ENCODE measurements at places on chromosomes 13 and 19.

GRCh38 chr13:112836940-112837339 is 132.1 kb upstream of the MCF2L start:
- no peak overlapping the region for H3K27ac ChIP-seq
- no peaks in the 10 kb centered on the region for H3K27me3 ChIP-seq
- peaks cover 55% of the 10 kb centered on the region for H3K36me3 ChIP-seq
- DNase-seq = no peak

DNA sequence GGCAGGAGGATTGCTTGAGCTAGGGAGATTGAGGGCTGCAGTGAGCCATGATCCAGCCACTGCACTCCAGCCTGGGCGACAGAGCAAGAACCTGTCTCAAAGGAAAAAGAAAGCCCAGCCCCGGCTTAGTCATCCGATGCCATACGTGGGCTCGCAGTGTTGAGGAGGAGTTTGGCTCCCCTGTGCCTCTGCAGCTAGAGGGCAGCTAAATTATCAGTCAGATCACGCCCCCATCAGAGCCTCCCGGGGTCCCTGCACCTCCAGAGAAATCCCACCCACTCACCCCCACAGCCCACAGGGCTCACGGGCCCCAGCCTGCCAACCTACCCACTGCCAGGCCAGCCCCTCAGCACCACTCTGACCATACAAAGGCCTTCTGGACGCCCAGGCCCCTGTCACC is 27.6 kb downstream of the MAU2 start:
- H3K4me3 ChIP-seq = no peak overlapping the region
- DNase-seq = no peak
- H3K36me3 ChIP-seq = peaks cover 70% of the 10 kb centered on the region
- H3K27ac ChIP-seq = no peak overlapping the region

GRCh38 chr13:78657699-78658629 is 991 bp downstream of the OBI1 start:
- peak overlapping the region; percentile 82 for H3K27ac ChIP-seq
- H3K27me3 ChIP-seq = peaks cover 2% of the 10 kb centered on the region
- H3K4me3 ChIP-seq = peak overlapping the region; percentile 89
- peak; percentile 42 for DNase-seq
- H3K4me1 ChIP-seq = peaks cover 3% of the 10 kb centered on the region

DNA sequence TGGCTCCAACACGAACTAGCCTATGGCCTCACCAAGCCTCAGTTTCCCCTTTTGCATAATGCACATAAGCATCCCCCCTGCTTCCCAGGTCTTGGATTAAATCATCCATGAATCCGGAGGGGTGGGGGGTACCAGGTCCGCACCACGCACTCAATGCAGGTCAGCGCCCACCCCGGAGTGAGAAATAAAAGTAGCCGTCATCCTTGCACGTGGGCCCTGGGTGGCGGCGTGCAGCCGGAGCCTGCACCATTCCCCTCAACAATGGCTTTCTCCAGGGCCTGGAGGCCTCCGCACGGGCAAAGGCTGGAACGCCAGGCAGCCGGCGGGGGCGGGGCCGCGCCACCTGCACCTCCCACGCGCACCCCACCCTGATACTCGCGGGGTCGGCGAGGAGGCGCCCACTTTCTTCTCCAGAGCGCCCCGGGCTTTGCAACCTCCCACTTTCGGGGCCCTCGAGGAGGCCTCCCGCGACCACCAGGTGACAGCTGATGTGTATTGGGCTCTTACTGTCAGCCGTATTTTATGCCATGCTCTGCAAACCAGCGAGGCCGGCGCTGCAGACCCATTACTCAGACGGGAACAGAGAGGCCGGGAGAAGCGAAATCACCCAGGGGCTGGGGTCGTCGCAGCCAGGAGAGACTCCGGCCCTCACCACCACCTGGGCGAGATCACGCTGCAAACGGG is 767 bp upstream of the GADD45B start:
- H3K4me1 ChIP-seq = peaks cover 20% of the 10 kb centered on the region
- H3K4me3 ChIP-seq = peak overlapping the region; percentile 31
- peaks cover 5% of the 10 kb centered on the region for H3K36me3 ChIP-seq

GRCh38 chr13:66461021-66461420 is 769.1 kb downstream of the PCDH9 start:
- DNase-seq = no peak
- no peaks in the 10 kb centered on the region for H3K36me3 ChIP-seq
- no peaks in the 10 kb centered on the region for H3K27me3 ChIP-seq
- H3K4me3 ChIP-seq = no peak overlapping the region
- no peak overlapping the region for H3K27ac ChIP-seq

- no peaks in the 10 kb centered on the region for H3K4me1 ChIP-seq
- H3K27ac ChIP-seq = no peak overlapping the region
- H3K27me3 ChIP-seq = no peaks in the 10 kb centered on the region
Observed at GRCh38 chr13:94218951-94219350, 260.5 kb downstream of the DCT start.

Measured in neuronal stem cell (in vitro differentiated cells).